Renal cortex interstitium (tissue), 15 donors: ENCODE measurements at places on chromosomes 11 and 22. TPM values are rescaled to one million over a fixed set of nuclear protein-coding genes. Genes with fewer than 3 reads are reported as not detected.

The ZBTB44 gene
- polyA plus RNA-seq = 64.0 TPM

The OR52H1 gene
- polyA plus RNA-seq = not detected

The PRG2 gene
- polyA plus RNA-seq = 1.8 TPM

The GAB4 gene
- not detected for polyA plus RNA-seq

The PDE2A gene
- polyA plus RNA-seq = 17.1 TPM

DNA sequence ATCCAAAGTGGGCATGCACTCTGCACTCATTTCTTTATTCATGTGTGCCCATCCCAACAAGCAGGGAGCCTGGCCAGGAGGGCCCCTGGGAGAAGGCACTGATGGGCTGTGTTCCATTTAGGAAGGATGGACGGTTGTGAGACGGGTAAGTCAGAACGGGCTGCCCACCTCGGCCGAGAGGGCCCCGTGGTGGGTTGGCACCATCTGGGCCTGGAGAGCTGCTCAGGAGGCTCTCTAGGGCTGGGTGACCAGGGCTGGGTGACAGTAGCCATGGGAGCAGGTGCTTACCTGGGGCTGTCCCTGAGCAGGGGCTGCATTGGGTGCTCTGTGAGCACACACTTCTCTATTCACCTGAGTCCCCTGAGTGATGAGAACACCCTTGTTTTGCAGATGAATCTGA is 129.3 kb upstream of the B3GAT1 start:
- no peak for DNase-seq

DNA sequence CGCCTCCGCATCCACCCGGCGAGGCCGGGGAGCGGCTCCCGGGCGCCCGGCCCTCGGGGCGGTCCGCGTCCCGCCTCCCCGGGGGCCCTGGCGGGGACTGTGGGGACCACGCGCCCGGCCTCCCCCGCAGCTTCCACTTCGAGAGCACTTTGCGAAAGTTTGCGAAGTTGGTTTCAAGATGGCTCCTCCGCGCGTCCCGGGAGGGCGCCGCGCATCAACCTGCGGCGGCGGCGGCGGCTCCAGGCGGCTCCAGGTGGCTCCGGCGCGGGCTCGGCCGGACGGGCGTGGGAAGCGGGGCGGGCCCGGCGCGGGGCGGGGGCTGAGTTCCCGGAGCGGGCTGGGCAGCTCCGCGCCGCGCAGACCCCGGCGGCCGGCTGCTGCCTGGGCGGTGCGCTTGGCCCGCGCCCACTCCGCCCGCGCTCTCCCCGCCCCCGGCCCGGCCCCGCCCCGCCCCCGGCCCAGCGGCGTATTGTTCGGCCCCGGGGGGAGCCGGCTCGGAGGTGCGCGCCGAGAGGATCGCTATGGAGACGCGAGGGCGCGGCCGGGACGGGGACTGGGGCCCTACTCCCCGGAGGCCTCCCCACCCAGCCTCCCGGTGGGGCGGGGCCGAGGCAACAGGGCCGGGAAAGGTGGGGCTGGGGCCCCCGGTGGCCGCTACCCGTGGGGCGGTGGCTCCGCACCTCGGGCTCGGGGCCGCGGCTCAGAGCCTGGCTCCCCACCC is at the start of gene CELSR1:
Gene CELSR1 (minus strand): TSS at position 396 of the 721 bp plus-strand sequence. CDS start 450 bp downstream, outside the sequence.
- DNase-seq = no peak

GRCh38 chr11:74169738-74170458 is 904 bp downstream of the C2CD3 start:
- no peak for DNase-seq

- DNase-seq = no peak
Observed at GRCh38 chr11:28228196-28228895, 120.2 kb downstream of the METTL15 start.

DNA sequence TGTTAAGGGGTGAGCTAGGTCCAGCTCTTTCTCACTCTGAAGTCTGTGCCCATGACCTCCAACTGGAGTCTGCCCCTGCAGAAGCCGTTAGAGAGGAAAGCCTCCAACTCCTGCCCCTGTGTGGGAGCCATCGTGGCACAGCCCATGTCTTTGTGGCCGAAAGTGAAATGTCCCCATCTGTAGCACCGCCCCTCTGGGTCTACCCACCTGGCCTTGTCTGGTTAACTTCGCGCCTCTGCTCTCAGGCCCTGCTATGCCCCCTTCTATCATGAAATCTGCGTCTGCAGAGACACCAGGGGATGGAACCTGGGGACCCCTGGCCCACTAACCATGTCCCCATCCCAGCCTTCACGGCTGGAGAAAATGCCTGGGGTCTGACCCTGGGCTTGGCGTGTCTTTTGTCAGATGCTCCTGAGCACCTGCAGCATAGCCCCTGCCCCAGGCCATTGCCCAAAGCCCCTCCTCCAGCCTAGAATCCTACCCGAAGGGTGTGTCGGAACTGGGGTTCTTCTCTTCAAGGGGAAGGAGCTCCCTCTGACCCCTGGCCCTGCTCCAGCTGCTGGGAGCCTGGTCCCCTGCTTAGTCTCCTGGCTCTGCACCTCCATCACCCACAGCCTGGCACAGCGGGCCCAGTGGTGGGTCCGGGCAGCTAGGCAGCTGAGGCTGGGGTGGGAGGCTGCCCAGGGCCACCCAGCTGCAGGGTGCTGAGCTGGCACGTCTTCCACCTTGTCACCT is 35.8 kb upstream of the HMOX1 start:
- DNase-seq = no peak

DNA sequence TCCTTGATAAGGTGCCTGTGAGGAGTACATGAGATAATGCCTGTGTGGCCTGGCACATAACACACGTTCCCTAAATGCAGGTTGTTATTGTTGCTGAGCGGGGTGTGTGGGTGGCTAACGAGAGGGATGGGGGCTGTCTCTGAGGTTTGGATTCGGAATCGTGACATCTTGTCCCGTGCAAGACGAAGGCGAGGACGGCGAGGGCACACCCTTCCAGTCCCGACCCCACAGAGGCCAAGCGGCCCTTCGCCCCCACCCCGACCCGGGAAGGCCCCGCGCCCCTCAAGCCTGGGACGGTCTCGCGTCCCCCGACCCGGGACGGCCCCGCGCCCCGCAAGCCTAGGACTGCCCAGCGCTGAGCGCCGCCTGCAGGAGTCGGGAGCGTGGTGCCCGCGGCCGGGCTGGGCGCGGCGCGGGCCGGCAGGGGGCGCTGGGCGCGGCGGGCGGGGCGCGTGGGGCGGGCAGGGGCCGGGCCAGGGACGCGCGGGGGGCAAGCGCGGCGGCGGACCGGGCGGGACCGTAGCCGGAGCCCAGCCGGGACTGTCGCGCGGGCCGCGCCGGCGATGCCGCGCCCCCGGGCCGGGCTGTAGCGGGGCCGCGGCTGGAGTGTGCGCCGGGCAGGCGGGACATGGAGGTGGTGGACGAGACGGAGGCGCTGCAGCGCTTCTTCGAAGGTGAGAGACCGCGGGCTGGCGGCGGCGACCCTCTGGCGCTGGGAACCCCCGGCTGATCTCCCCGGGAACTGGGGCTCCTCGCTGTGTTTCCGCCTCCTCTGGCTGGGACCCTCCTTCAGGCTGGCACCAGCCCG is at the start of gene MYRF:
Gene MYRF (plus strand): TSS at position 520 of the 808 bp plus-strand sequence. CDS start 109 bp downstream, at position 629.
- no peak for DNase-seq
